ENCODE measurements at places on chromosomes 4 and X. TPM values are rescaled to one million over a fixed set of nuclear protein-coding genes. Genes with fewer than 3 reads are reported as not detected.

NR3C2 gene
- 0.86 TPM for total RNA-seq

- no peak for DNase-seq
- H3K4me3 ChIP-seq: no peak overlapping the region
- H3K27ac ChIP-seq: no peak overlapping the region
Measured at GRCh38 chrX:68758671-68759070, 70.2 kb upstream of the EFNB1 start.

GRCh38 chr4:5144384-5144783 is 93.1 kb downstream of the STK32B start:
- H3K27ac ChIP-seq: no peak overlapping the region
- no peaks in the 10 kb centered on the region for H3K4me1 ChIP-seq
- DNase-seq: no peak
- H3K27me3 ChIP-seq: no peaks in the 10 kb centered on the region
- no peaks in the 10 kb centered on the region for H3K36me3 ChIP-seq

- H3K27me3 ChIP-seq: no peaks in the 10 kb centered on the region
- no peaks in the 10 kb centered on the region for H3K4me1 ChIP-seq
- H3K4me3 ChIP-seq: peak overlapping the region; percentile 92
- peaks cover 53% of the 10 kb centered on the region for H3K36me3 ChIP-seq
Measured at GRCh38 chrX:1392376-1393068, 609 bp upstream of the SLC25A6 start.

All from H9 (cell line).